ENCODE measurements at places on chromosomes 6 and 20. TPM values are rescaled to one million over a fixed set of nuclear protein-coding genes. Genes with fewer than 3 reads are reported as not detected.

DNA sequence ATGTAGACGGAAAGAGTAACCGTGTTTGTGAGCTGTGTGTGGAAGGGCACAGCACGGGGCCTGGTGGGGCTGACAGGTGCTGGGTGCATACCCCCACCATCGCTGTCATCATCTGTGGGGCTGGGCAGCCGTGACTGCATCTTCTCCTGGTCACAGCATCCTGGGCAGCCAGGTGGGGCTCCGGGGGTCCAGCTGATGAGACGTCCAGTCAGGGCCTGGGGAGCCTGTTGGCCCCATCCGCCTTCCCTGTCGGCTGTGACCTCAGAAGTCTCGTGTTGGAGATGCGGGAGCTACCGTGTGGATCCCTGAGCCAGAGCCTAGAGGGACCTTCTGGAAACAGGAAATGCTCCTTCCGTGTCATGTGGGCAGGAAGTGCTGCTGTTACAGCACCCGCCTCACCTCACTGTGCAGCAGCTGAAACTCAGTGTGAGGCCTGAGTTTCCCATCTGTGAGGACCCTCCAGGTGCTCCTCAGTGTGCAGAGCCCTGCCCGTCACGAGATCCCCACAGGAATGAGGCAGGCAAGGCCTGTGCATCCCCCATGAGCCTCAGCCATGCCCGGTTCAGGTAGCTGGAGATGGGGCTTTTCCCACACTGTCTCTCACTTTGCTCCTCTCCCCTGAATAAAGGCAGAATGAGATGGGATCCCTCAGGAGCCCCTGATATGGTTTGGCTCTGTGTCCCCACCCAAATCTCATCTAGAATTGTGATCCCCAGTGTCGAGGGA is 108.7 kb downstream of the ERMARD start:
- no peak for DNase-seq

Gene HLA-DQA1
- not detected for total RNA-seq

- DNase-seq: peak; percentile 90
These were observed 204.2 kb upstream of the PTCHD4 start for GRCh38 chr6:48315051-48315719.

- no peak for DNase-seq
These were observed 90.7 kb downstream of the CDH26 start for GRCh38 chr20:60048634-60049521.

- no peak for DNase-seq
These were observed 498.3 kb upstream of the AGPAT4 start for GRCh38 chr6:161772176-161772575.

- no peak for DNase-seq
These were observed 4.5 kb upstream of the EBF4 start for GRCh38 chr20:2688041-2688591.

GRCh38 chr6:167972193-167972592 is 25.3 kb upstream of the KIF25 start:
- DNase-seq: no peak

Gene OOEP
- not detected for total RNA-seq

Gene OXT
- not detected for total RNA-seq

DNA sequence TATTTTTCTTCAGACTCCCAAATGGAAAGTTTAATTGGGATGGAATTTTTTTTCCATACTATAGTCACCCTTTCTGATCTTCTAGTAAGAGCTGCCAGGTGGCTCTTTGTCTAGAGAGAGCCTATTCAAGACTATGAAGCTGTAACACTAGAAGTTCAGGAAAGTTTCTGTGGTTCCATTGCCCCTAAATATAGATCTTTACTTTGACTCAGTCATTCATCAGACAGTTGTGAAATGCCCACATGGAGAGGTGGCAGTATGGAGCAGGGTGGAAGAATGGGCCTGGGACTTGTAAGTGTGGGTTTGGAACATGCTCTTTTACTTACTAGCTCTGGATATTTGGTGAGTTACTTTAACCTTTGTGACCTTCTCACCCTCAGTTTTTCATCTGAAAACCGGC is 87.8 kb downstream of the CTNNBL1 start:
- no peak for DNase-seq

GRCh38 chr20:16082051-16082550 is 491.1 kb downstream of the KIF16B start:
- no peak for DNase-seq

- no peak for DNase-seq
These were observed 43.3 kb downstream of the GTF2H5 start for GRCh38 chr6:158211273-158212055.

DNA sequence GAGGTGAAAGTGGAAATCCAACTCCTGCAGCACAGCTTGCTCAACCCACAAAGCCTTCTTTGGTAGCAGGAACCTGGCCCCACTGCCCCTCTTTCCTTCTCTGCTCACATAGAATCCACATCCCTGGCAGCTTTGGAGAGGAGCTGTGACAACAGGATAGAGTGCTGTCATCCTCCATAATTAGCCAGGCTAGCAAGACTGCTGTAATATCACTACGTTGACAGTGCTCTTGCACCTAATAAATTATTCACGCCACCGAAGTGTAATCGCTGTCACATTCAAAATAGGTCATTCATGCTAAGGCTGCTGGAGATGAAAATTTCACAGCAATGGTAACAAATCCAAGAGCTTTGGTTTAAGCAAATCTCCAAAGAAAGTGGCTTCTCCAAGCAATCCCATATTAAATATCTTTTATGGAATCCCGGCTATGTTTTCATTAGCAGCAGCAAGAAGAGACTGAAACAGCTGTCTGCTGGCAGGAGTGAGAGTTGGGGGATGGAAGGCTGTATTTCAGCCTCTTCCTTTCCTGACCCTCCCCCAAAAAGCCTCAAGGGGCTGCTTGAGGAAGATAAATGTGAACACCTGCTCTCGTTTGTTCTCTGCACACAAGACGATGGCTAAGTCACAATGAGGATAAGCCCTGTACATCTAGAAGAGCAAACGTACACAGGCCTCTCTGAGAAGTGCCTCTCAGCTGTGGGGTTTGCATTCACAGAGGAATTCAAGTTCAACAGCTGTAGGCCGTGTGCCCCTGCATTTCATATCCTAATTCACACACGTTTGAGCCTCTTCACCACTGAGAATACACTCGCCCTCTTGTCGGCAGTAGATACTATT is 16.5 kb downstream of the RIPOR2 start:
- DNase-seq: no peak

Gene FANCE
- total RNA-seq: 6.6 TPM

- no peak for DNase-seq
These were observed 2.3 kb downstream of the DNAAF9 start for GRCh38 chr20:3405139-3405538.

GRCh38 chr20:63215101-63216040 is 560 bp downstream of the YTHDF1 start:
- DNase-seq: peak; percentile 33

DNA sequence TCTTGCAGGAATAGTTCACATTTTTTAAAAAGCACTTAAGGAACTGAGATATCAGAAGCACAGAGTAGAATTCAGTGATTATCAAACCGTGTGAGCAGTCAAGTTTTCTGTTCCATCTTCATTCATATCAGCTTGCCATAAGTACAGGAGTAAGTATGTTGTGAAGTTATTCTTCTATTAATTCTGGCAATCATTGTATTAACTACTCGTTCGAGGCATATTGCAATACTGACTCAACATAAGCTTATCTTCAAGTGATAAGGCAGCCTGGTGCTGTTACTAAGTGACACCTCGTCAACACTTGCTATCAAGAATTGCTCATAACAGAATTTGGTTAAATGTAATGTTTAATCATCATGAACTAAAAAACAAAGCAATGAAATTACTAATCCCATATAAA is 75.7 kb upstream of the SNX9 start:
- no peak for DNase-seq

DNA sequence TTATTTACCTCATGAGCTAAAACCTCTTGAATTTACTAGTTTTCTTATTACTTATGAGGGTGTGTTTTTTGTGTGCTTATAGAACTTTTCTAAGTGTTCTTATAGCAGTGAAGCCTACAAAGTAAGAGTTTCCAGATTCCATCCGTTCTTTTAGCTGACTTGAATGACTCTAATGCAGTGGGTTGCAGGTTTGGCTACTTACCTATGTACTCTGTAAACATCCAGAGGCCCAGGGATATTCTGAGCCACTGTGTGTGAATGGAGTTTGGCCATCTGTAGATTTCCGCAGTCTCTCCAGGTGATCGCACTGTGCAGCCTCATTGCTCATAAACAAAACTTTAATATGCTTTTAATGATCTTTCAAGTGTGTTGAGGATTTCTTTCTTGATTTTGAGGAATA is 157.8 kb downstream of the MYO6 start:
- no peak for DNase-seq

DNA sequence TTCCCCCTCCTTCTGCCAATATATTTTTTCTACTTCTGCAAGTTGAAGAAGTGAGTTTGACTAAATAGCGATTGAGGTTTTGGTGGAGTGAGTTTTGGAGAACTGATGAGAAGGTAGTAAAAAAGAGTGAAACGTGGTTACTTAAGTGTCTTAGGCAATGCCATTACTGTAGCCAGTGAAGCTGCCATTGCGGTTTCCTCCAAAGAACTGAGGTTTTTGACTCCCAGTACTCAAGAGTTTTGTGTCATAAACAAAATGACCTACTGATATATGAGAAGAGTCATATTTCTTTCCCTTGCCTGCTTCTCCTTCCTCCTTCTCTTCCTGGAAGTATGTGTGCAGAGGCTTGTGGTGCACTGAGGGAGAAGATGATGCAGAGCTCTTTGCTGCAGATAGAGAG is 554.5 kb upstream of the MAP3K7 start:
- DNase-seq: peak; percentile 44

DNA sequence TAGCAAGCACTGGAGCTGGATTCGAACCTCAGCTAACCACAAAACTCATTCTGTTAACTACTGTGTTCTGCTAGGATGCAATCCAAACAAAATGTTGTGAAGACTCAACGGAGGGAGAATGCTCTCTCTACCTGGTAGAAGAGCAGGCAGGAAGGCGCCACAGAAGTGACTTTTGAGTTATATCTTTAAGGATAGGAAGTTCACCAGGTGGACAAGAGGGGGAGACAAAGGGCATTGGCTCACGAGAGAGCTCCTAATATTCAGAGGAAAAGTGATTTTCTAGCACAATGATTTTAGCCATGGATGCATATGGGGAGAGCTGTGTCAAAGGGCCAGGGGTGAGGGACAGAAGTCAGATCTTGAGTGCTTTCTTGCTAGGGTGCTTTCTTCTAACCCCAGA is 108.4 kb upstream of the MAFB start:
- no peak for DNase-seq

GRCh38 chr20:46004889-46005473 is 3.7 kb upstream of the MMP9 start:
- DNase-seq: no peak

DNA sequence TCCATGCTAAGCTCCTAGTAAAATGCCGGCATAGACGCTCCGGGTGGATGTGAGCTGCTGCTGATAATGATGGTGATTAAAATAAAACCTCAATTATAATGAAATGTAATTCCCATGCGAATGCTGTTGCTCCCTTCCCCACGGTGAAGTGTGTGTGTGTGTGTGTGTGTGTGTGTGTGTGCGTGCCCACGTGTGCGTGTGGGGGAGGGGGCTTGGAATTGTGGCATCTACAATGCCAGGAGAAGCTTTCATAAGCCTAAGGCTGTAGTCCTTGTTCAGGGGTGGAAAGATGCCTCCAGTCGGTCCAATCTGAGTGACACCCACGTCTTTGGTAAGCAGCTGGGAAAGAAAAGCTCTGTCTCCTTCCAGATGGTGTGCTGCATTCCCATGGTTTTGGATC is 137.9 kb downstream of the CDH26 start:
- no peak for DNase-seq

Gene RGS17
- total RNA-seq: 1.1 TPM

DNA sequence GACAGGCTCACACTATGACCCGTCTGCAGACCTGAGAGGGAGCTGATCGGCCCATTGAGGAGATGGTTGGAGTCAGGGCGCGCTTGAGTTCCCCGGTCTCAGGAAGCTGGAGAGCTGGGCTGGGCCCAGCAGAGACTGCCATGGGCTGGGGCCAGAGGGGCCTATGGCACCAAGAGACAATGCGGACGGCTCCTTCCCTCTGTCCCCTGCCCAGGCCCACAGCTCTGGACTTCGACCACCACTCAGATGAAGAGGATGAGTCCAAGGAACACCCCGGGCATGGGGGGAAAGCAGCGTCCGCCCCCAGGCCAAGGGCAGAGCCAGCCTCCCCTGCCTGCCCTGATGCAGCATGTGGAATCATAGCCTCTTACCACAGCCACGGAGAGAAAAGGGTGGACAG is 40.2 kb upstream of the PHACTR3 start:
- DNase-seq: no peak

Gene OPRM1
- total RNA-seq: not detected

GRCh38 chr6:1464781-1465370 is 75.5 kb downstream of the FOXF2 start:
- no peak for DNase-seq

Gene PDE7B
- 1.7 TPM for total RNA-seq

Gene GSTA3
- total RNA-seq: not detected

Gene HLA-DQB1
- total RNA-seq: not detected

Gene MYB
- total RNA-seq: 0.39 TPM

DNA sequence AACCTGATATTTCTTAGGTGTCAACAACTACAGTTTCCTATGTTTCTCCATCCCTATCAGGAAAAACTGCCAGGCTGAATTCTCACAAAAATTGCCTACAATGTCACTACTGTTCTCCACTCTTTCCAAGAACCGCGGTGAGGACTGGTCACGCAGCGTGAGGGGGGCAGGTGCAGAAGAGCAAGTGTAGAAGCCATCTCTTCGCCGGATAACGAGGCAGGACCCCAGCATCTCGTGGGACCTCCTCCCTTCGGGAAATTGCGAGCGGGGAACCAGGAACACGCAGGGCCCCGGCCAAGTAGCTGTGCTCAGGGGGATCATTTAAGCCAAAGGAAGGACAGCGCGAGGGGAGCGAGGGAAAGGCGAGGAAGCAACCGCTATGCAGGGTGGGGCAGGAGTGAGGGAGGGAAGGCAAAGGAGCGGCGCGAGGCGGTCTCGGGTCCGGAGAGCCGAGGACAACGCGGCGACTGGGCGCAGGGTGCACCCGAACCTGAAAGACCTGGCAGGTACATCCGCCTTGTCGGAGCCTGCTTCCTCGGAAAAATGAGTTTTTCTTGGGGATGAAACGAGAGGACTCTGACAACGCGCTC is 559 bp downstream of the APMAP start:
- DNase-seq: no peak

GRCh38 chr20:35398660-35399144 is 13.1 kb downstream of the UQCC1 start:
- no peak for DNase-seq

DNA sequence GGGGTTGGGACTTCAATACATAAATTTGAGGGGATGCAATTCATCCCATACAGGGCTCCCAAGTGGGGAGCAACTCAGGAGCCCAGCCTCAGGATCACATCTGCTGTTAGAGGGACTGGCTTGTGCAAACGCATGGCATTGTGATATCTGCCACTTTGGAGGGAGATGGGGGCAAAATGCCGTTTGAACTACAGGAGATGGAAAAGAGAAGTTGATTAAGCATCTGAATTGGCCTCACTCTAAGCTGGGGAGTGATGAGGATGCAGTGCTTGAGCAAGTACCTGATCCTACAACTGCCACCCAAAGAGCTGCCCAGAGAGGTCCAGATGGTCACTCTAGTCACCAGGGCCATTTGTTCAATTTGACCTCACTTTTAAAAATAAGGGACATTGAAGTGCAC is 2.0 kb downstream of the LY86 start:
- no peak for DNase-seq
